ENCODE measurements at places on chromosomes 6 and 20.

DNA sequence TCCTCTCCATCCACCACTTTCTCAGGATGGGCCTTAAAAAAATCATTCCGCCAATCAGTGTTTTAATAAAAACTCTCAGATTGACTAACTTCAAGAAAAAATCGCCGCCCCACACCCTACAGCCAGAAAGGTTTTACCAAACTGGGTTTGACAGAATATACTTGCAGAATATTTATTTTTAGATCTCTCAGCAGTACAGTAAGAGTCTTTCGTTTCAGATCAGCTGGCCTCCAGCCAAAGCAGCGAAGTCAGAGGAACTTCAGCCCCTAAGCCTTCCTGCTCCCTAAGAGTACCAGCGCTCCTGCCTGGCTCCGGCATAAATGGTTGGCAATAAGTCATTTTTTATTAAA lies 24.7 kb downstream of the TBC1D7 start:
- DNase-seq, result no peak

GRCh38 chr6:53679446-53679933 lies 13.9 kb upstream of the KLHL31 start:
- DNase-seq, result no peak

GRCh38 chr6:75478929-75479328 lies 14.7 kb downstream of the FILIP1 start:
- no peak for DNase-seq

- no peak for DNase-seq
These were observed 4.1 kb downstream of the DUSP15 start for GRCh38 chr20:31866221-31866620.

DNA sequence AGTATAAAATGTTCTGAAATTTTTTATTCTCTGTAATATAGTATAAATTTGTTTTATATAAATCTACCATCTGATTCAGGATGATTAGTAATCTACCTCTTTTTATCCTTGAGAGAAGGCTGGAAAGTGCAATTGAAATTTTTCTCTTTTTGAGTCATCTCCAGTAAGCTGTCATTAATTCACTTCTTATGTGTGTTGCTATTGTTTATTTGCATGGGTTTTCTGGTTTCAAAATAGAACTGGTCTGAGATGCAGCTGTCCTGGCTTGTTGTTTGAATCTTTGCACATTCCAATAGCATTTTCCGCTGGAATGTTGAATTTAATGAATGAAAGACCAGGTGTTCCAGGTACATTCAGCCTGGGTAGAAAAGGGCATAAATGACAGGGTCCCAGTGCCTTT lies 24.3 kb upstream of the TAB2 start:
- DNase-seq, result no peak

GRCh38 chr6:148529010-148529409 lies 186.4 kb downstream of the SASH1 start:
- no peak for DNase-seq

- DNase-seq, result no peak
These were observed 51.5 kb downstream of the RPRD1B start for GRCh38 chr20:38085026-38085425.
